ENCODE measurements at places on chromosomes 16 and 17.

- no peak for DNase-seq
Measured at GRCh38 chr17:63370696-63371095, 75.4 kb downstream of the CYB561 start.

DNA sequence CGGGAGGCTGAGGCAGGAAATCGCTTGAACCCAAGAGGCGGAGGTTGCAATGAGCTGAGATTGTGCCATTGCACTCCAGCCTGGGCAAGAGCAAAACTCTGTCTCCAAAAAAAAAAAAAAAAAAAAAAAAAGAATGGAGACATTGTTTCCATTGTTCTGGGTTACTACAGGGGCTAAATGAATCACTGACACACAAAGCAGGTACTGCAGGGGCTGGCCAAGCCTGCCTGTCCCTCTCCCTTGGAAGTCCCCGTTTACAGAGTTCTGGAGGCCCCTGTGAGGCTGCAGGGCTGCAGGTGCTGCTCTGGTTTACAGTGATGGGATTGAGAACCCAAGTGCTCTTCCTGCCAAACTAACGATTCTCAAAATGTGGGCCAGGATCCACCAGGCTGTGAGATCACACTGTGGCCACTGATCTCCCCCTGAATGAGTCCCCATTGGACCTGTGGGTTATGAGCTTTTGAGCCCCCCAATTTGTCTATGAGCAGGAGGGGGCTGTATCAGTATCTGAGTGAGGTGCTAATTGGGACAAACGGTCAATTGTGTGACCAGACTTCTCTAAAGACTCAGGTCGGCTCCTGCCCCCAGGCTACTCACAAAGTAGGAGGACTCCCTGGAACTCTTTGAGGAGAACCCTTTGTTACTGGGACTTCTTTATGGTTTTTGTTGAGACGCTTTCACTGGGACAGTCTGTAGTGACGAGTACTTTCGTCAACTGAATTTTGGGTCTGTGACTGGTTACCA, 39.0 kb downstream of the DNAH17 start:
- DNase-seq: peak; percentile 8

GRCh38 chr16:1047801-1048200, 24.7 kb upstream of the SSTR5 start:
- no peak for DNase-seq

GRCh38 chr16:27291722-27292240, 22.0 kb upstream of the IL4R start:
- no peak for DNase-seq

DNA sequence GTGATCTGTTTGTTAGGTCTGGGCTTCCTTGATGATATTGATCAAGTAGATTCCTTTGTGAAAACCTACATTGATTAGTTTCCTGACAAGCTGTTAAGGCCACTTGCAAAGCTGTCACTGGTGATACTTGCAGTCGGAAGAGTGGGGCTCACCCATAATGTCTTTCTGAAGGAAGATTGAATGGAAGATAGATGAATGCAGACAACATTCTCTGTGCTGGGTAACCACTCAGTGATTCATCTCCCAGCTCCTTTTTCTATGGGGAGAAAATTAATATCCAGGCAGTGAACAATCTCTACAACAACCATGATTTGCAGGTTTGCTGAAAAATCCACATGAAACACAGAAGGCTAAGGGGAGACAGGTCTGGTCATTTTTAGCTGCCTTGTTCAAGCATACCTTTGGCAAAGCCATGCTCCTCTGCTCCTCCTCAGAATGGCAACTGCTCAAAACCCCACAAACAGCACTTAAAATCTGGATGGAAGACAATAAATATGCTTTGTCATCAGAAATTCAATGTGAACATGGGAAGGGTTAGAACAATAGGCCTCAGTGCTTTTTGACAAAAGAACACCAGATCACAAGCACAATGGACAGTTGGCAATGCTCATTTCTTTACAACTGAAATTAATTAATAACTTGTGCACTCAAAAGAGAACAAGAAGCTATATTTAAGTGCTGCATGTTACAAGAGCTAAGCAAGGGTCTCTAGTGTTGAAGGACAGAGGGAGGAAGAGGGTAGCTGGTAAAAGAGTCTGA, 495.4 kb downstream of the TOX3 start:
- DNase-seq: no peak

- DNase-seq: no peak
Measured at GRCh38 chr16:30937692-30938091, 11.2 kb upstream of the ORAI3 start.

GRCh38 chr16:30407804-30408534, 563 bp downstream of the ZNF771 start:
- DNase-seq: no peak

- DNase-seq: no peak
Measured at GRCh38 chr17:83009414-83010205, 69.8 kb upstream of the METRNL start.

DNA sequence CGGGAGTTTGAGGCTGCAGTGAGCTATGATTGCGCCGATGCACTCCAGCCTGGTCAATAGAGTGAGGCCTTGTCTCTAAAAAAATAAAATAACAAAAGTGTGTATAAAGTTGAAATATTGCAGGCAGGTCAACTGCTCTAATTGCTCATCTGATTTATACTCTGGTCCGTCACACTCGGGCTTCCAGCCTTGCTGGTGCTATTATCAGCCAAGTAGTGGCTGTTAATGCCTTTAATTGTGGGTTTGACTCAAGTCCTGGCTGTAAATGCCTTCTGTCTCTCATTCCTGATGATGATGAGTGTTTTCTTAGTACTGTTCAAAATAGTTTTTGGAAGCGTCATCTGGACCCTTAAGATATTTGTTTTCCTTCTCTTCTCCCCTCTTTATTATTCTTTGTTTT, 18.4 kb downstream of the SYT17 start:
- no peak for DNase-seq

- DNase-seq: no peak
Measured at GRCh38 chr17:31048780-31049179, 46.0 kb upstream of the NF1 start.

DNA sequence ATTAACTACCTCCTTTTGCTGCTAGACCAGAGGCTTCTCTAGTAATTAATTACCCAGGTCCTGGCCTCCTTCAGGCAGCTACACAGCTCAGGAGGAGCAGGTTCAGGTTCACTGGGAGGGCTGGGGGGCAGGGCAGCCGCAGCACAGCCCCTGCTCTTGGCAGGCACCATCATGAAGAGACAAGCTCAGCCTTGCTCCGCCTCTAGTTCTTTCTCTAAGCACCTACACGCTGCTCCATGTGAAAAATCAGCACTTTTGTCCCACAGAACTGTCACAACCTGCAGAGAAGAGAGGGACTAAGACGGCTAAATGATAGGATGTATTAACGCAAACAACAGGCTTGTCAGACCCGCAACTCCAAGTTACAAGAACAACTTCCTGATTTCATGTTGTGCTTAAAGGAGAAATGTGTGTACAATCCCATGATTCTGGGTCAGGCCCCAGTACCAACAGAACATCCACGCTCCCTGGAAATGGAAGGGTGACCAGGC, 53.4 kb downstream of the GRB2 start:
- DNase-seq: no peak
